ENCODE measurements at places on chromosomes 16 and 17.
A peak's percentile ranks its signal among the peaks of the same experiment; 100 is the strongest.

GRCh38 chr16:11456741-11457140 is 111.5 kb downstream of the RMI2 start:
- no peak for DNase-seq

DNA sequence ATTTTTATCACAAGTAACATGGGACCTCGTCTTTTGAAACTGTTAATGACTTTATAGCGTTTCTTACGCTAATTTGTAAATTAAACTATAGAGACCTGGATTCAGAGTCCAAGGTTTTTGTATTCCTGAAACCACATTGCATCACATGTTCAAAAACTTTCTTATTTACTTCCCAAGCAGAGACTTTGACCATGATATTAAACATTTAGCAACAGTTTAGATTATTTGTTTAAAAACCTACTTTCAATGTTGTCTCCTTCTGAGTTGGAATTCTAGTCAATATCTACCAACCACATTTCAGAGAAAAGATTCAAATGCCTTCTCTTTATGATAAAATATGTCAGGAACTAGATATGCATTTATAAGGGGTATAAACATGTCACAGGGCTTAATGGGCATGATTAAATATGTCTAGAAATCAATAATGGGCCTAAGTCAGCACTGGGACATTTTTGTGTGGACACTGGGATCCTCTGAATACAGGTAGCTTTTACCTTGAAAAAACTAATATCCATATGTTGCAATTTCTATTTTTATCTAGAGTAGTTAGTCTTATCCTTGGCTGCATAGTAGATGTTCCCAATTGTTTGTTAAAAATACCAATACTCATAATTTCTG is 6.3 kb upstream of the APOH start:
- no peak for DNase-seq

- DNase-seq: no peak
These were observed 11.0 kb downstream of the HSD11B2 start for GRCh38 chr16:67441907-67442306.

GRCh38 chr17:63704259-63704576 is 4.3 kb upstream of the LIMD2 start:
- DNase-seq: no peak

GRCh38 chr16:22941970-22942501 is 128.1 kb downstream of the HS3ST2 start:
- no peak for DNase-seq

DNA sequence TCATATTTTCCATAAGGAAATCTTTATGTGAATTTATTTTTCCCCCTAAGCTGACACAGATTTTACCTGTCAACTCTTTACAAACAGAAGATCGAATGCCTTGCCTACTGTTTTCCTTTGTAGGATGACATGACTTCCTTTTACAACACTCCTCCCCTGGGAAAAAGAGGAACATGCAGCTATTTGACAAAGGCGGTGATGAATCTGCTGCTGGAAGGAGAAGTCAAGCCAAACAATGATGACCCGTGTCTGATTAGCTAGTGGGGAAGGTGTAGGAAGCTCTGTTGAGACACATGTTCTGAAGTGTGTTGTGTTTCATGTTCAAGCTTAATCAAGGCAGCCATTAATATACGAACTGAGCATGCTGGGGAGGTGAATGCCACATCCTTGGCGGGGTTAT is 238.0 kb downstream of the PHKB start:
- DNase-seq: peak; percentile 23

DNA sequence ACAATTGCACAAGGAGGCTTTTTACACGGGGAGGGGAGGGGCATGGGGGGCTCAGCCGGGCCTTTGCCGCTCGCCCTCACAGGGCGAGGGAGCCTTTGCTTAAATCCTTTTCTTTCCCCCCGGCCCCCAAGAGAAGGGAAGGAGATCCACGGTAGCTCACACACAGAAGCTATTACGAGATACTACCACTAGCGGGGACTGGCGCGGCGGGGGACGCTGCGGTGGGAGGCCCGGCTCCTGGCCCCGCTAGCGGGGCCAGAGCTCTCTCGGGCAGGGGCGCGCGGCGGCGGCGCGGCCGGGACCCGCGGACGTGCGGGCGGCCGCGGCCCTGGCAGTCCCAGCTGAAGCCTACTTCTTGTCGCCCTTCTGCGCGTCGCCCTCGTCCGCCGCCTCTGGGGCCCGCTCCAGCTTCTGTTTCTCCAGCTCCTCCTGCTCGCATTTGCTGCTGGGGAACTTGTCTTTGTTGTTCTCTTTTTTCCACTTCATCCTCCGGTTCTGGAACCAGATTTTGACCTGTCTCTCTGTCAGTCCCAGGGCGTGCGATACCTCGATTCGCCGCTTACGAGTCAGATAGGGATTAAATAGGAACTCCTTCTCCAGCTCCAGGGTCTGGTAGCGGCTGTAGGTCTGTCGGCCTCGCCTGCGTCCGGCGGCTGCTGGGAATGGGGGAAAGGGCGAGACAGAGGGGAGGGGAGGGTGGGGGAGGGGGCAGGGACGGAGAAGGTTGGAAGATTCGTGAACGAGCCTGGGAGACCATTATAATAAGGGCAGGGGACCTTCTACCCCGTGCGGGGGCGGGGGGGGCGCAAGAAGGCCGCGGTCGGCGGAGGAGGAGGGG is 2.0 kb downstream of the HOXB8 start:
- peak; percentile 60 for DNase-seq

DNA sequence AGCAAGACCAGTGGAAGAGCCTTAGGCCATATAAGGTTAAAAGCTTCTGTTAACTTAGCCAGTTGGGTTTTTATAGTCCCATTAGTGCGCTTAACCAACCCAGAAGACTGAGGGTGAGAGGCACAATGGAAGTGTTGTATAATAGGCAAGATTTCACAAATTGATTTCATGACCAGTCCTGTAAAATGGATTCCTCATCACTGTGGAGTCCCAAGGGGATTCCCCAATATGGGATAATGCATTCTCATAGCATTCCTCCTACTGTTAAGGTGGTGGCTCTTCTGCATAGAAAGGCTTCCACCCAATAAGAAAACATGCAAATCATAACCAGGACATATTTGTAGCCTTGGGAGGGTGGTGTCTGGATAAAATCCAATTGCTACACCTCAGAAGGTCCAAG is 22.1 kb upstream of the B4GALNT2 start:
- DNase-seq: no peak

DNA sequence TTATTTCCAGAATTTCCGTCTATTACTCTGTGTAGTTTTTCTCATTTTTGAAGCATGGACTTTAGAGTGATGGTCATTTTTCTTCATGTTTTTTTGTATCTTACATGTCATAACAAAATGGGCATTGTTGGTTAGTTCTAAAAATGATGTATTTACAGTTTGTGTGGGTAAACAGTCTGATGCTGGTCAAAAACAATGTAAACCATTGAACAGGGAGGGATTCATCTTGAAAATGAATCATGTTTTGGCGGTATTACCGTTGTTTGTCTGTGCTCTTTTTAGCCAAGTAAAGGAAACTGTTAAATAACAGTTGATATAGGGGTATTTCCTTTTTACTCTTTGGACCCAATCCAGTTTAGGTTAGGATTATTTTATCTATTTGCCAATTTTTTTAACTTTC is 315.8 kb downstream of the BCAS3 start:
- DNase-seq: peak; percentile 5

GRCh38 chr17:50469671-50470305 is 1.1 kb upstream of the CHAD start:
- no peak for DNase-seq

GRCh38 chr17:20562587-20562986 is 16.9 kb upstream of the CDRT15L2 start:
- DNase-seq: no peak

DNA sequence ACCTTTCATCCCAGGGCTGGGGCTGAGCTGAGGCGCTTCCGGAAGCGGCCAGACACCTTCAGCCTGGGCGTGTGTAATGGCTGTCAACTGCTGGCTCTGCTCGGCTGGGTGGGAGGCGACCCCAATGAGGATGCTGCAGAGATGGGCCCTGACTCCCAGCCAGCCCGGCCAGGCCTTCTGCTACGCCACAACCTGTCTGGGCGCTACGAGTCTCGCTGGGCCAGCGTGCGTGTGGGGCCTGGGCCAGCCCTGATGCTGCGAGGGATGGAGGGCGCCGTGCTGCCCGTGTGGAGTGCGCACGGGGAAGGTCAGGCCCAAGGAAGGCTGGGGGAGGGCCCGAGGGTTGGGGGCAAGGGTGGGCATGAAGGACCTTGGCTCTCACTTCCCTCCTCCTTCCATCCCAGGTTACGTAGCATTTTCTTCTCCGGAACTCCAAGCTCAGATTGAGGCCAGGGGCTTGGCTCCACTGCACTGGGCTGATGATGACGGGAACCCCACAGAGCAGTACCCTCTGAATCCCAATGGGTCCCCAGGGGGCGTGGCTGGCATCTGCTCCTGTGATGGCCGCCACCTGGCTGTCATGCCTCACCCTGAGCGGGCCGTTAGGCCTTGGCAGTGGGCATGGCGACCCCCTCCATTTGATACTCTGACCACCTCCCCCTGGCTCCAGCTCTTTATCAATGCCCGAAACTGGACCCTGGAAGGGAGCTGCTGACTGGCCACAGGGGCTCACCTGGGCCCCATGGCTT is 19.6 kb downstream of the PFAS start:
- no peak for DNase-seq

DNA sequence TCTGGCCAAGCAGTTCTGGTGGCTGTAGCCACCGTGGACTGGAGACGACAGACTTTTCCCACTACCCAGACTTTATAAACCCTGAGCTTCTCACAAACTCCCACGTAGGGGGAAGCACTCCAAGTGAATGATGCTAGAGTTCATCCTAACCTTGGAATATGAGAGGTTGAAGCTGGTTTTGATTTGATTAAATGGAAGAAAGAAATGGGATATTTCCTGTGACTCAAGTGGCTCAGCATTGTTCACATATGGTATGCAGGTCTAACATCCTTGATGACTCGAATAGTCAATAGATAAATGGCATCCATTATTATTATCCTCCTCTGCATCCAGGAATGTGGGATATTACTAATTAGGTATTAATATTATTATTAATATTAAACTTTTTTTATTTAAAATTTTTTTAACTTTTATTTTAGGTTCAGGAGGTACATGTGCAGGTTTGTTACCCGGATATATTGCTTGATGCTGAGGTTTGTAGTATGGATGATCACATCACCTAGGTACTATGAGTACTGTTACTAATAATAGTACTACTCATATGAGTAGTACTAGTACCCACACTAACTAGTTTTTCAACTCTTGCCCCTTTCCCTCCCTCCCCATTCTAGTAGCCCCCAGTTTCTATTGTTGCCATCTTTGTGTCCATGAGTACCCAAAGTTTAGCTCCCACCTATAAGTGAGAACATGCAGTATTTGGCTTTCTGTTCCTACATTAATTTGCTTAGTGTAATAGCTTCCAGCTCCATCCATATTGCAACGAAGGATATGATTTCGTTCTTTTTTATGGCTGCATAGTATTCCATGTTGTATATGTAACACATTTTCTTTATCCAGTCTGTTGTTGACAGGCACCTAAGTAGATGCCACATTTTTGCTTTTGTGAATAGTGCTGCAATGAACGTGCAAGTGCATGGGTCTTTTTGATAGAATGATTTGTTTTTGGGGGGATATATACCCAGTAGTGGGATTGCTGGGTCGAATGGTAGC is 22.9 kb downstream of the PIK3R6 start:
- no peak for DNase-seq

GRCh38 chr17:9814337-9814945 is 7.4 kb downstream of the GSG1L2 start:
- DNase-seq: no peak

DNA sequence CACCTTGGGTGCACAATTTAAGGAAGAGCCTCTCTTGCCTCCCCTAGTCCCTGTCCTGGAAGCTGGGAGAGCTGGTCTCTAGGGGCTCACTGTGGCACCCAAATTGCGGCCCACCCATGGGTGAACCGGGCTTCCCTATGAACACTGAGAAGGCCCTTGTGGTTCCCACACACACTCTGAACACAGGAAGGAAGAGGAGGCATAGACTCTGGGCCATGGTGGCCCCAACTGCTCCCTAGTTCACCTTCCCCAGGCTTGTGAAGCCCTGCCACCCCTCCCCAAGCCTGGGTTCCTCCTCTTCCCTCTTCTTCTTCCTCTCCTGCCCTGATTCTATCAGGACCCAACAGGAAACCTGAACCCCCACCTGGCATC is 10.5 kb downstream of the SREBF1 start:
- no peak for DNase-seq

DNA sequence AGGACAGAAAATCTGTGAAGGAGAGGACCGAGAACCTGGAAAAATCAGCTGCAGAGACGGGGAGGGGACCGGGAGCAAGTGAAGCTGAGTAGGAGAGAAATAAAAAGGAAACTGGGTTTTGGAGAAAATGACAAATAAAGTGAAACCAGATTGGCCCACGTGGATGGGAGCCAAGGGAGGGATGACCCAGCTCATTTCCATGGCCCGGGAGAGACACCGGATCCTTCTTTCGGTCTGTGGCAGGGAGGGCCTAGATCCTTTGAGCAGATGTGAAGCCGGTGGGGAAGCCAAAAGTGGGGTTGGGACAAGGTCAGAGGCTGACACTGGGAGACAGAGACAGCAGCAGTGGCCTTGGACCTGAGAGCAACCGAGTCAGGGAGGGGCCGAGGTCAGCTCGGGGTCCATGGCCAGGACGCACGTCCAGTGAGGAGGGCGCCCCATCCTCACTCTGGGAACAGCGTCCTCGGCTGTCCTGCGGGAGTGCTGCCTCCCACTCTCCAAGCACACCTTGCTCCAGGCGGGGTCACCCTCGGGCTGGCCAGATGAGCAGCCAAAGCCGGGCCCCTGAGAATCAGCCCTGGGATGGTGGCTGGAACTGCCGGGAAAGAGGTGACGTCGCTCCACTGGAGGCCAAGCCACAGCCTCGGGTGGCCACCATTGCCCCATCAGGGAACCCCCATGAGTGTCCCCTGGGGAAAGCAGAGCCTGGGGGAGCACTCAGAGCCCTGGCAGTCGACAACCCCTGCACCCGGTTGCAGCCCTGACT is 50.8 kb upstream of the CDR2 start:
- peak; percentile 23 for DNase-seq

GRCh38 chr17:77143306-77143705 is 2.5 kb downstream of the SEC14L1 start:
- DNase-seq: no peak

DNA sequence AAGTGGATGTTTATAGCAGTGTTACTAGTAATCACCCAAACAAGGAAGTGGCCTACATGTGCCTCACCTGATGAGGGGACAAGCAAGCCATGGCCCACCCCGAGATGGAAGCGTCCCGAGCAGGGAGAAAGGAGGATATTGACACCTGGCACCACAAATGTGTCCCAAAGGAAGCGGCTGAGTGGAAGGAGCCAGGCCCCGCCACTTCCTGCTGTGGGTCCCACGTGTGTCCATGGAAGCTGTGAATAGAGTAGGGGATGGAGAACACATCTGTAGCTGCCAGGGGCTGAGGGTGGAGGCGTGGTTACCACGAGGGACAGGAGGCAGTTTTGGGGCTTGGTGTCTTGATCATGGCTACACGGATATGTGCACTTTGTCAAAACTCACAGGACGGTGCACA is 49.2 kb downstream of the KCNJ12 start:
- no peak for DNase-seq

GRCh38 chr17:4950075-4950745 is 709 bp upstream of the ENO3 start:
- DNase-seq: peak; percentile 50
